ENCODE measurements at places on chromosomes 7 and 10.

- DNase-seq, result no peak
Measured at GRCh38 chr7:47528471-47528870, 53.4 kb downstream of the TNS3 start.

GRCh38 chr10:25294032-25294926 lies 119.5 kb downstream of the GPR158 start:
- no peak for DNase-seq

GRCh38 chr10:127195571-127196281 lies 665 bp downstream of the INSYN2A start:
- no peak for DNase-seq

GRCh38 chr7:45174328-45174610 lies 16.7 kb downstream of the RAMP3 start:
- no peak for DNase-seq

DNA sequence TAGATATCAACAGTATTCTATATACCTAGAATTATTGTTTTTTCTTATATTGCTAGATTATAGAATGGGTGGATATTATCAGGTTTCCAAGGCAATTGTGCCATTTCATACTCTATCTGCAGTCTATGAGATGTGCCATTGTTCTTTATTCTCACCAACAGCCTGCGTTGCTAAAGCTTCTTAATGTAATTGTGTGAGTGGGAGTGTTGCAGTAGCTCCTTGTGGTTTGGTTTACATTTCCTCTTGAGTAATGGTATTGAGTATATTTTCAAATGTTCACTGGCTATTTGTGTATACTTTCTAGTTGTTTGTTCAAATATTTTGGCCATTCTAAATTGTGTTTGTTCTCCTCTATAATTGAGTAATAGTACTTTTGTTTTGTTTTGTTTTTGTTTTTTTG lies 199.2 kb downstream of the TFEC start:
- DNase-seq, result no peak

DNA sequence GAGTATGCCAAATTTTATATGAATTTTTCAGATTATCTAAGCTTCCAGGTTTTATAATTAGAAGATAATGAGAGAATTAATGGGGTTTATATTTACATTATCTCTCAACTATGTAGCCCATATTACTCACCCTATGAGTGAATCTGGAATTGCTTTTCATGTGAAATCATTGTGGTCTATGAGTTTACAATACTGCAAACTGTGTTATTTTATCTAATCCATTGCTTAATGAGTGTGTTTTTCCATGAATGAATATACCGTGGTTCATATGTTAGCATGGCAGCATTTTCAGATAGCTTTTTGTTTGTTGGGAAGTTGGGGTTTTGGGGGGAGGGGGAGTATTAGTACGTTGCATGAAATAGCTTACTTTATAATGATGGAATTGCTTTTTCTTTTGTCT lies 44.5 kb downstream of the FGFBP3 start:
- no peak for DNase-seq

GRCh38 chr10:101214446-101215396 lies 14.5 kb downstream of the LBX1 start:
- no peak for DNase-seq

DNA sequence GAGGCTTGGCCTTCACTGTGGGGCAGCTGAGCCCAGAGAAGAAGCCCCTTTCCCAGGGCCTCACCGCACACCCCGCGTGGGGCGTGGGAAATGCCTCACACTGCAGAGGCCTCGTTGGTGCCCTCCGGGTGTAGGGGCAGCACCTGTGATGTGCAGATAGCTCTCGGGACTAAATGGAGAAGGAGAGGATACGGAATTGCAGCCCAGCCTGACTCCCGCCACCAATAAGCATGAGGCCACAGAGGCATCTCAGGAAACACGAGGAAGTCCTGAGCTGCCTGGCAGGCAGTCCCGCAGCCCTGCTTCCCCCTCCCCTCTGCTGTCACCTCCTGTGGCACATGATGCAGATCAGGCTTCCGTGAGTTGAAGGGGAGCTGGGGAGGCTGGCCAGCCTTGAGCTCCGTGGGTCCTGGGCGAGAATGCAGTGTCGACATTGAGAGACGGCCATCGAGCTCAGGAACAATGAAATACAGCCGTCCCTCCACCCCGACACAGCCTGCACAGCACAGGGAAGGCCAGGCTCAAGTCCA lies 59.6 kb upstream of the PPP2R2D start:
- DNase-seq, result no peak

GRCh38 chr10:120402147-120402766 lies 54.8 kb upstream of the PLPP4 start:
- DNase-seq, result no peak

- no peak for DNase-seq
Measured at GRCh38 chr10:79933961-79934360, 14.9 kb downstream of the SFTPD start.

DNA sequence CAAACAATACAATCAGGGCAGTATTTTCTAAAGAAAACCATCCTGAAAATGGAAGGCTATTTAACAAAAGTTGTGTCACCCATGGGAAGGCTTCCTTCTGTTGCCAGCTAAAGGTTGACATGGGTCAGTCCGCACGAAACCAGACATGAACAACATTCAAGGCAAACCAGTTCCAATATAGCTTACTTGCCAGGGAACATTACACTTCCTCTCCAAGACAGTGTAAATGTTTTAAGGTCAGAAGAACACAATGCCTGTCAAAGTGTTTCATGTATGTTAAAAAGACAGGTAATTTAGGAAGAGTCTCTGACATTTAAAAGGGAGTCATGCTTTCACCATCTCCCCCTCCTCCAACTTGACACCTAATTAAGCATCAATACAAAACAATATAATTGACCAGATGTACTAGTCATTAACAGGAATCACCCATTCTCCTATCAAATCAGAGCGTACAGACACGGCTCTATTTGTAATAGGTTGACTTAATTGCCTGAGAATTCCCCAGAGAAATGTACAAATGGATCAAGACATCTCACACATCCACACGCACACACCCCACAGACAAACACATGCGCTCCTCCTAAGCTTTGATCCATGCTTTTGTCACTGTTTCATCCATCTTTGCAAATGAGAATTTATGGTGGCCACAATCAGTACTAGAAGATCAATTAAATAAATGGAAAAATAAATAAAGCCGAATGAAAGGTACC lies 69.5 kb downstream of the CACNA2D1 start:
- DNase-seq, result no peak

- DNase-seq, result no peak
Measured at GRCh38 chr7:142098004-142098403, 13.5 kb upstream of the MGAM2 start.

DNA sequence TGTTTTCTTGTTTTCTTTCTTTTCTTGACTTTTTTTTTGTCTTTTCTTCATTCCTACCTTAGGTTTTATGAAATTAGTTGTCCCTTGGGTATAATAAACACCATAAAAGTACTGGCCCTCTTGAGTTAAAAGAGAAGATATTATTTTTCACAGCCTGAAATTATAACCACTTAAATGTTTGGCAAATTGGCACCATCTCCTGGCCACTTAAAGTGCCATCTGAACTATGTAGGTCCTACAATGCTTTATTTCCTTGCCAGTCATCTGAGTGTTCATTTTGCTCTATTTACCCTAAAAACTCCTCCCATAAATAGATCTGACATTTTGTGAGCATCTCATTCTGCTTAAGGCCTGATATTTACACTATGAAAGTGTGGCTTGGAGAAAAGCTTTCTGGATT lies 98.9 kb upstream of the PRKCQ start:
- no peak for DNase-seq

- DNase-seq, result no peak
Measured at GRCh38 chr7:50774319-50774718, 8.4 kb downstream of the GRB10 start.

GRCh38 chr10:131896403-131896802 lies 4.4 kb upstream of the PPP2R2D start:
- no peak for DNase-seq

DNA sequence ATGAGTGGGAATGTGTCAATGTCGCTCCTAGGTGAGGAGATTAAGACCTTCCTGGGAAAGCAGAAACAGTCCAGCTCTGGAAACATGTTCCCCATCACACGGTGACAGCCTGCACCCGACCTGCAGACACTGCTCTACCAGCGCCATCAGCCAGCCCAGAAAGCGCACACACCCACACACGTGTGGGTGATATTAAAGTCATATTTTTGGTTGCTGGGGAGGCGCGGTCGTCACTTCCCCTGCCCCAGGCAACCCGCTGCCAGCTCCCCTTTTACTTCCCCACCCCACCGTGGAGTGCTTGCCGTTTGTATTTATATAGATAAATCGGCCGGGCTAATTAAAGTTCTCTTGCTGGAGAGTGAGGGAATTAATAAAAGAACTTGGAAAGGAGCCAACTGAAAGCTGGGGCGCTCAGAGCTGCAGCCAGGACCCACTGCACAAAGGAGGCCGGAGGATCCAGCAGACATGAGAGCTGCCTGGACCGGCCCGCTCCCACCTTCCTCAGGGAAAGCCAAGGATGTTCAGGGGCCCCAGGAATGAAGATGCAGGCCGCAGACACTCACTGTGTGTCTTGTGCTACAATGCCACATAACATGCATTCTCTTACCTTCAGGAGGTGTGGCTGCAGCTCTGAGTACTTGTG lies 145.2 kb upstream of the UNC5B start:
- DNase-seq, result no peak

DNA sequence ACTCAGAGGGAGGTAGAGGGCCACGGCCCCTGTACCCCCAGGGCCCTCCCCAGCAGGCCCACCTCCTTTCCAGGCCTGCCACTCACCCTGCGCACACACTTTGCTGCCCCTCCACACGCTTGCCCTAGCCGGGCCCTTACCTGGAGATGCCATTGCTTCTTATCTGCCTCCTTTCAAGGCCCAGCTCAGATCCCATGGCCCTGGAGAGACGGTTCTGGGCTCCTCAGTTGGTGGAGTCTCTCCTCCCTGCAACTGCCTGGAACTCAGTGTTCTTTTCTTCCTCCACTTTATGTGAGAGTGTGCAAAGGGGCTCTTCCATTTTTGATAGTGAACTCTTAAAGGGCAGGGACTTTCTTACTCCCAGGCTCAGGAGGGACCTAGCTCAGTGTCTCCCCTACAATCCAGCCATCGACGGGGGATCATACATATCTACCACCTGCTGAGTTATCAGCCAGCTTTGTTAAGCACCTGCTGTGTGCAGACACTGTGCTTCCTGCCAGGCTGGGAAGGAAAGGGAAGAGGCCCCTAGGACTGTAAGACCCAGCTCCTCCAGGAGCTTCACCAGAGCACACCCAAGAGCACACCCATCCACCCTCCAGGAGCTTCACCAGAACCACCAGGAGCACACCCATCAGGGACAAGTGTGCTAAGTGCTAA lies 89.3 kb upstream of the MACROH2A2 start:
- DNase-seq, result no peak

DNA sequence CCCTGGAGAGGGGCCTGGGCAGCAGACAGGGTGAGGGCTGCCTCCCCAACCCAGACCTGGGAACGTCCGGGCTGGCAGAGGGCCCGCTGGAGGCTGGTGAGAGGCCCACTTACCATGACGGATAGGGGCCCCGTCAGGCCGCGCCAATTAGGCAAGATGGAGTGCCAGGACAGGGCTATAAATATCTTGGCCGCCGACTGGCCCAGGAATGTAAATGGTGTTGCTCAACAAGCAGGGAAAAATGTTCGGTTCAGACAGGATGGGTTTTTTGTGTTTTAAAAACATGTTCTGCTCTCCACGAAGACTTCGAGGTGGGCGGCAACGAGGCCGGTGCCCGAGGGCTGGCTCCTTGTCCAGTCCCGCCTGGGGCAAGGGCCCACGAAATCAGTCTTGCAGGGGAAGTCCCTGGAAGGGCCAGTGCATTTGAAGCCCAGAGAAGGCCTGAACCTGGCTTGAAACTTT lies 35.8 kb upstream of the ELN start:
- DNase-seq, result no peak

DNA sequence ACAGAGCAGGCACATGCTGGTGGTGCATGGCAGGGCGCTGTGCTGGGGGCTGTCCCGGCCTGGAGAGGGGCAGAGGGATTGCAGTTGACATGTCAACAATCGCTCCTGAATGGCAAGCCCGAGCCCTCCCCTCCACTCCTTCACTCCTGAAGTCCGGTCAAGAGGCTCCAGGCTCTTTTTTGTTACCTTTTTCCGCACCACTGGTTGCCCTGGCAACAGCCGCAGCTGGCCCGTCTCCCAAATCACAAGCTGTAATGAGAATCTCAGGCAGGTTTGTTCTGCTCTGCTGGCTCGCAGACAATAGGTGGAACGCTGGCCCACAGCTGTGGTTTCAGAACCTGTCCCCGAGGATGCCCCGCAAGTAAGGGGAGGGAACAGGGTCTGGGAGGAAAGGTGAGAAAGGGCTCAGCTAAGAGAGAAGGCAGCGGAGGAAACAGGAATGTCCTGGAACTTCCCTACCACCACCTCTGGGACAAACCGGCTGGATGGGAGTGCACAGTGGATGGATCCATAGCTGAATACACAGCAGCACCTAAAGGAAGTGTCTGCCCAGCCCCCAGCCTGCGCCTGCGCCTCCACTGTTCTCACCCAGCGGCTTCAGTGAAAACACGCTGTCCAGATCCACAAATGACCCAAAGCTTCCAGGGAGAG lies 58.9 kb downstream of the CALML3 start:
- no peak for DNase-seq

DNA sequence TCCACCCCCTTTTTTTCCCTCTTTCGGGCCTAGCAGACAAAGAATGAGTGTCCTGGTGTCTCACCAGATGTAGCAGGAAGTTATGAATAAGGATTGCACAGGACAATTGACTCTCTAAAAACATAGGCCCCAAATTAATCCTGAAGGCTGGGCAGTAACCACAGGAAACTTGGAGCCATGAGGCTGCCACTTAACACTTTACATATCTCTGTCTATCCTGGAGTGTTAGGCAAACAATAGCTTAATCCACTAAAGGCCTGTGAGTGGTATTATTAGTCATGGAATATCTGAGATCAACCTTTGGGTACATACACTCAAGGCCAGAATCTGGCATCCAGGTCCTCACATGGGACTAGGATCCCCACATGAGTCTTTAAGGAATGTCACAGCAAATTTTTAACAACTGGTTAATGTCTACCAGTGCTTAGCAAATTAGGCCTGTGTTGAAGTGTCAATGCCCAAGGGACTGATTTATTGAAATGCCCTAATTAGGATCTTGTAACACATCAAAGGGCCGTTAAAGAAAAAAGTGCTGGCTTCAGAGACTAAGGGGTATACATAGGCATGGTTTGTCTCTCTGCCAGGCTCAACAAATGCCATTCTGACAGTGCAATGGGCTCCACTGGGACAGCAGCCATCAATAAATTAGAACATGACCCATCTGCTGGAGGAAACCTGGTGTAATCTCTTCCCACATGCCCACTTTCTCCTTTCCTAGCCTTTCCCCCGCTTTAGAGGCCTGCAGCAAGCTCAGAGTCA lies 196.7 kb upstream of the TBX20 start:
- DNase-seq, result no peak

DNA sequence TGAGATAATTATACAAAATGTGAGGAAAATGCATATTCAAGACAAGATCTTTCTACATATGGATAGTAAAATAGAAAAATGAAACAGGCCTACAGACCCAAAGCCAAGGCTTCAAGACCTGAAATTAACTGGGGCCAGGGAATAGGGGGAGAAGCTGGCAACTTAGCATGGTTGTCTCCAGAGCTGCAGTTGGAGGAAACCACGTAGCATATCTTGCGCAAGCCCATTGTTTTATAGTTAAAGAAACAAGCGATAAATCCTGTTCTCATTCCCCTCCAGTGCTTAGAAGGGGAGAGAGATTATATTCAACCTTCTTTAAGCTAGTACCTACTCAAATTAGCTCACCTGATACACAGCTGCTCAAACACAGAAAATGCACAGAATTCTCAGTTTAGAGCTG lies 197.1 kb downstream of the SORCS1 start:
- no peak for DNase-seq

Measured in skeletal muscle cell (primary cell).